ENCODE measurements at places on chromosomes 7 and 10. TPM values are rescaled to one million over a fixed set of nuclear protein-coding genes. Genes with fewer than 3 reads are reported as not detected.

The TUBB8 gene
- 0.57 TPM for total RNA-seq

DNA sequence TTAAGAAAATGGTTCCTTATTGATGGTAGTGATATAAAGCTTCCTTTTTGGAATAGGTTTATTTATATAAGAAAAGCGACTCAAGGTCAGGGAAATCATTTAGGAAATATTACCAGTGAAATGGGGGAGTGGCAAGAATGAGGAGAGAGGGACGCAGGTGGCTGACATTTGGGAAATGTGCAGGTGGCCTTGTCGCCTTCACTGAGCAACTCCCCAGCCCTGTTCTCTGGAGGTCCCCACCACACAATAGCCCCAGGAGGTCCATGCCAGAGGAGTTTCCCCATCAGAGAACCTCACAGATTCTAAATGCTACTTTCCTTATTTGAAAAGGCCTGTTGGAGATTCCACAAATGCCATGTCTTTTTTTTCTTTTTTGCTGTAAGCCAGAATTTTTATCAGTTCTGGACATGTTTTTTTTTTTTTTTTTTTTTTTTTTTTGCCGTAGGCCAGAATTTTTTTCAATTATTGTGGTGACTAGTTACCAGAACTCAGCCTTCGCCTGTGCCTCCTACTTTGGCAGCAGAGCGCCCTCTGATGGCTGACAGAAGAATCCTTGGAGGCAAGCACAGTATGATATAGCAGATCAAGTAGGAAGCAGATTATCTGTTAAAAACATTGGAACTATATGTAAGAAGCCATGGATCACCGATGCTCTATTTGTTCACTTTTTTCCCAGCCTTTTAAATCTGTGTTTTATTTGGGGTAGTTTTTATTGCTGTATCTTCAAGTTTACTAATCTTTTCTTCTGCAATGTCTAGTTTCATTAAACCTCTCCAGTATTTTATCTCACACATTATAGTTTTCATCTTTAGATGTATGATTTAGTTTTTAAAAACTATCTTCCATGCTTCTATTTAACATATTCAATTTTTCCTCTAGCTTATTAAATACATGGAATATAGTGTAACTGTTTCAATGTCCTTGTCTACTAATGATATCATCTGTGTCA, 18.6 kb downstream of the OPALIN start:
- H3K4me1 ChIP-seq = peaks cover 5% of the 10 kb centered on the region
- no peaks in the 10 kb centered on the region for H3K27me3 ChIP-seq
- no peak overlapping the region for H3K4me3 ChIP-seq
- DNase-seq = peak; percentile 78

The PTF1A gene
- total RNA-seq = not detected

The TUBAL3 gene
- not detected for total RNA-seq

DNA sequence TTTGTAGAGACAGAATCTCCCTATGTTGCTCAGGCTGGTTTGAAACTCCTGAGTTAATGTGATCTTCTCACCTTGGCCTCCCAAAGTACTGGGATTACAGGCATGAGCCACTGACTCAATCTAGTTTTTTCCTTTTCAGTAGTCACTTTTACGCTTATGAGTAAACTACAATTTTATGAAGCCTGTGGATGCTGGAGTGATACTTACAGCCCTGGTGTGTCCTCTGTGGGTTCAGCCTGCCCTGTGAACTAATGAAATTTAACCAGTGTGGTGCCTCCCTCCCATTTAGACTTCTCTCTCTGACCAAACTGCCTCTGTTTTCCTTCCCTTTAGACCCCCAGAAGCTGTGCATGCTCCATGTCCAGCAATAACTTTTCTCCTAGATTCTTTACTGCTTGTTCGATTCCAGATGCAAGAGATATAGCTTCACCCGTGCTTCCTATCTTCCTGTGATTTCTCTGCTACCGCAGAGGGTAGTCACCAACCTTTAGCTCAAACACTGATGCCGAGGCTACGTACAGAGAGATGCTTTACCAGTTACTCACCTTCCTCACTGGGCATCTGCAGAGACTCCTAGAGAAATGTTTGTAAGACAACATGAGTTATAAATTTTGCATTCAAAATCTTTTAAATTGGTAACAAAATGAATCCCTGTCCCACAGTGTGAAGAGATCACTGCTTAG, 90.8 kb downstream of the KIAA1217 start:
- H3K27ac ChIP-seq = no peak overlapping the region
- no peak for DNase-seq
- no peaks in the 10 kb centered on the region for H3K27me3 ChIP-seq
- H3K36me3 ChIP-seq = no peaks in the 10 kb centered on the region
- no peaks in the 10 kb centered on the region for H3K4me1 ChIP-seq

GRCh38 chr10:122559228-122559627, 1.3 kb upstream of the DMBT1 start:
- no peak overlapping the region for H3K27ac ChIP-seq
- H3K27me3 ChIP-seq = no peaks in the 10 kb centered on the region
- H3K36me3 ChIP-seq = no peaks in the 10 kb centered on the region
- no peaks in the 10 kb centered on the region for H3K4me1 ChIP-seq
- no peak for DNase-seq

The DEPP1 gene
- total RNA-seq = 1.7 TPM

- DNase-seq = no peak
- H3K4me3 ChIP-seq = no peak overlapping the region
- no peaks in the 10 kb centered on the region for H3K36me3 ChIP-seq
Observed at GRCh38 chr10:82982110-82982608, 1107.2 kb downstream of the NRG3 start.

The CDC14C gene
- total RNA-seq = not detected

The ASZ1 gene
- not detected for total RNA-seq

The FZD8 gene
- 15.1 TPM for total RNA-seq

The CUL2 gene
- total RNA-seq = 43.5 TPM

The AGMO gene
- total RNA-seq = 0.83 TPM

DNA sequence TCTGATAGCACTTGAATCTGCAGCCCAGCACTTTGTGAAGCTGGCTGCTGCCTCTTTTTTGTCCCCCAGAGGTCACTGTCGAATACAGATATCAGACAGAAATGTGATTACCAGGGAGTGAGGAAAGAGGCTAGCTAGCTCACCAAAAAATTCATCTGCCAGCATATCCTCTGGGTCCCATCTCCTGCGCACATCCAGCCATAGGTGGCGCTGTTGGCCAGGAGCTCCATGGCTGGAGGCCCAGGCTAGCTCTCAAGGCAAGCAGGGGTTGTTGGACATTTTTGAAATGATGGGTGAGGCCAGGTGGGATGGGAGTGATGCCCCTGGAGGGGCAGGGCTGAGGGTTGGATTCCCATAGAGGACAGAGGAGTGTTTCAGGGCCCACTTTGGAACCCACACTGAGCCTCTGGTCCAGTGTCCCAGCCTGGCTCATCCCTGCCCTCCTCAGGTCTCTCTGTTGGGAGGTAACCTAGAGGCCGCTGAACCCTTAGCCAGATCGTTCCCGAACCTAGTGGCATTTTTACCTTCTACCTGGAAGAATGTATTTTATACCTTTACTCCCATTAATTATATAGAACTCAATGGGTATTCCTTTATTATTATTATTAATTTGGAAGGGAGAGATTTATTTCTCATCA, 14.8 kb downstream of the DPCD start:
- H3K4me1 ChIP-seq = no peaks in the 10 kb centered on the region
- no peak overlapping the region for H3K4me3 ChIP-seq
- DNase-seq = peak; percentile 93
- H3K36me3 ChIP-seq = no peaks in the 10 kb centered on the region

The ACHE gene
- total RNA-seq = 5.7 TPM

- no peaks in the 10 kb centered on the region for H3K36me3 ChIP-seq
- H3K27ac ChIP-seq = no peak overlapping the region
- H3K4me3 ChIP-seq = no peak overlapping the region
- no peak for DNase-seq
- no peaks in the 10 kb centered on the region for H3K27me3 ChIP-seq
Observed at GRCh38 chr7:93972029-93972725, 32.0 kb downstream of the BET1 start.

- no peak overlapping the region for H3K4me3 ChIP-seq
- no peaks in the 10 kb centered on the region for H3K27me3 ChIP-seq
- DNase-seq = no peak
- peaks cover 6% of the 10 kb centered on the region for H3K4me1 ChIP-seq
- H3K27ac ChIP-seq = no peak overlapping the region
Observed at GRCh38 chr10:8768852-8769251, 714.4 kb downstream of the GATA3 start.

The ABCB1 gene
- 0.15 TPM for total RNA-seq

DNA sequence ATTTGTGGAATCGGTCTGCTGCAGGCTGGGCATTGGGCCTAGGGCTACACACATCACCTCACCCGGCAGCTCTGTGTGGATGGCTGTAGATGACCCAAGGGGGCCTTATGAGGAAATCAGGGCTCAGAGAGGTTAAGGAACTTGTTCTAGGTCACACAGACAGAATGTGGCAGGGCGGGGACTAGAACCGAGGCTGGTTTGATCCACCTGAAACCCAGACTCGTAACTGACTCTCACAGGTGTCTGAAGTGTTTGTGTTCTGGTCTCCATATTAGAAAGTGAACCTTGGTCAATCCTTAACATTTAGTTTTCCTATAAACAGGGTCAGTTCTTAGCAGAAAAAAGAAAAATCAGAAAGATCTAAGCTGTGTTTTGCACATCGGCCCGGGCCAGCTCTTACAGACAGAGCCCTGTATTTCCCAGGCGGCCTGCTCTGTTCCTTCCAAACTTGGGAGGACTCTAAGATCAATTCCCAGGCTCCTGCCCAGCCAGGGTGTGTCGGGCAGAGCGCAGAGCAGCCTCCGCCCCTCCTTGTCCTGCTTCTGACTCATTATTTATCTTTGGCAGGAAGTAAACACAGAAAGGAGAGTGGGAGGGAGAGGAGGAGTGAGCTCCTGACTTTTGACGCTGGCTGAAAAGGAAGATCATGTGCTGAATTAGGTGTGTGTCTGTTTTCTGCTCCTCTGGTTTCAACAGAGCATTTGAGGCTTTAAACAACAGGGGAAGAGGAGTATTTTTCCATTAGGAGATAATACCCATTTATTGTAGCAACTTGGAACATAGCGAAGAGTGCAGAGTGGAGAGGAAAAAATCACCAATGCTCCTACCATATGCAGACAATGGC, 74.1 kb downstream of the TACC2 start:
- DNase-seq = peak; percentile 83
- H3K27ac ChIP-seq = no peak overlapping the region
- H3K4me1 ChIP-seq = peaks cover 2% of the 10 kb centered on the region
- no peak overlapping the region for H3K4me3 ChIP-seq
- no peaks in the 10 kb centered on the region for H3K27me3 ChIP-seq
- H3K36me3 ChIP-seq = no peaks in the 10 kb centered on the region

DNA sequence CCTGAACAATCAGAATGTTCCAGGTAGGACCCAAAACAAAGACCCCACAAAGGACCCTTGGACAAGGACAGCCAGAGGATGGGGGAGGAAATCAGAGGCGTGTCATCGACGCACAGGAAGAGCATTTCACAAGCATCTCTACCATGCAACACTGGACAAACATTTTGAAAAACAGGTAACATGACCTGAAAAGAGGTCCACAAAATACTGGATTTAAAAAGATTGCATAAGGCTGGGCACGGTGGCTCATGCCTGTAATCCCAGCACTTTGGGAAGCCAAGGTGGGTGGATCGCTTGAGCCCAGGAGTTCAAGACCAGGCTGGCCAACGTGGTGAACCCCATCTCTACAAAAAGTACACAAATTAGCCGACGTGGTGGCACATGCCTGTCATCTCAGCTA, 60.5 kb upstream of the RNF32 start:
- H3K27me3 ChIP-seq = no peaks in the 10 kb centered on the region
- no peak overlapping the region for H3K4me3 ChIP-seq
- no peak for DNase-seq
- H3K4me1 ChIP-seq = peaks cover 10% of the 10 kb centered on the region
- H3K36me3 ChIP-seq = 0 out of 3 replicates have a peak, but pooled peaks cover under 1% of the 10 kb centered on the region

The CAMK2B gene
- 0.17 TPM for total RNA-seq

GRCh38 chr10:12476656-12477055, 127.3 kb downstream of the CAMK1D start:
- no peak for DNase-seq
- H3K4me3 ChIP-seq = no peak overlapping the region
- peaks cover 3% of the 10 kb centered on the region for H3K36me3 ChIP-seq
- no peak overlapping the region for H3K27ac ChIP-seq

DNA sequence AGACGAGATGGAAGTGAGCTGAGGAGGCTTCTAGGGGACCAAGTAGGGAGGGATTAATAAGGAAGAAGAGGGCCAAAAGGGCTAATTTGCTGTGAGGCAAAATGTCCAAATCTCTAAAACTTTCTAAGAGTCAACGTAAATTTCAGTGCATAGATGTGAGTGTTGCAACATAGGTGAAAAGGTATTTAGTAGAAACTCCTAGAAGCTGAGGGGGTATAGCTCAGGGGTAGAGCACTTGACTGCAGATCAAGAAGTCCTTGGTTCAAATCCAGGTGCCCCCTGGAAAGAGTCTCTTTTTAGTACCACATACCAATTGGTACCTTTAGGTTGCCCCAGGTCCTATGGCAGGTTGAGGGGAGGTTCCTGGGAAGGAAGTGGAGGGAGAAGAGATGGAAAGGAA, 48.7 kb upstream of the ZNF746 start:
- no peak for DNase-seq
- no peak overlapping the region for H3K27ac ChIP-seq
- no peaks in the 10 kb centered on the region for H3K4me1 ChIP-seq
- no peak overlapping the region for H3K4me3 ChIP-seq
- no peaks in the 10 kb centered on the region for H3K27me3 ChIP-seq

- H3K27ac ChIP-seq = no peak overlapping the region
- H3K27me3 ChIP-seq = no peaks in the 10 kb centered on the region
- no peaks in the 10 kb centered on the region for H3K4me1 ChIP-seq
- DNase-seq = no peak
Observed at GRCh38 chr7:99648843-99649242, 31.0 kb downstream of the CYP3A5 start.

DNA sequence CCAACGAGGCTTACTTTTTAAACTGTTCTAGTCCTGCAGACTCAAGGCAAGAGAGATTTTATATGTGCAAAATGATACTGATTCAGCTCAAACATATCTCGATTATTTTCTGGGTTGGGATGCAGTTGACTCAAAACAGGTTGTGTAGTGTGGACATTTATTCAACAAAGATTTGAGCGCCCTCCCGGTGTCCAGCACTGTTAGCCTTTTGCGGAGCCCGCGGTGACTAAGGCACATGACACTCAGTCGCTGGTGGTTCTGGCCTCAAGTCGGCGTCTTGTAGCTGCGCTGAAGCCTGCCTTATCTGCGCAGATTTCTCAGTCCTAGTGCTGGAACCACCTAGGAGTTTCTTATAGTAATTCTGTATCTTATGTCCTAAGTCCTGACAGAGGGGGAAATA, 938 bp upstream of the CADPS2 start:
- peak; percentile 66 for DNase-seq
- H3K27me3 ChIP-seq = peaks cover 5% of the 10 kb centered on the region
- H3K4me3 ChIP-seq = peak overlapping the region; percentile 82
- no peaks in the 10 kb centered on the region for H3K4me1 ChIP-seq
- H3K27ac ChIP-seq = no peak overlapping the region
- no peaks in the 10 kb centered on the region for H3K36me3 ChIP-seq
